Activated CD8-positive, alpha-beta T cell treated with anti-CD3 and anti-CD28 coated beads, Interleukin-2, amount 10 ng/mL, durations not matched to agents 7 days and 5 days (primary cell): ENCODE measurements at places on chromosomes 5 and 9.

- DNase-seq: no peak
Observed at GRCh38 chr5:157944938-157945337, 86.0 kb upstream of the CLINT1 start.

DNA sequence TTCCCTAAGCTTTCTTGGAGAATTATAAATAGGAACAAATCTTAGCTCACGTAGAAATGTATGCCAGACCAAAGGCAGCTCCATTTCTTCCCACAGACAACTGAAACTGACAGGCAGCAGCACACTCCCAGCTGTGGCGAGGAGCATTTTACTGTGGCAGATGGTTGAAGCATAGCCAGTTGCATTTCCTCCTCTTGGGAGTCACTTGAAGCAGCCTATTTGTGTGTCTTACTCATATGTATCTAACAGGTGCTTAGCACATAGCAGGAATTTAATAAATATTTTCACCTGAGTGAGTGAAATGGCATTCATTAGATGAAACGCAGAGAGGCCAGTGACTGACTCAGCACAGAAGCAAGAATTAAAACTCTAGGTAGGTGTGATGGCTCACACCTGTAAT is 12.3 kb upstream of the MTMR12 start:
- no peak for DNase-seq

DNA sequence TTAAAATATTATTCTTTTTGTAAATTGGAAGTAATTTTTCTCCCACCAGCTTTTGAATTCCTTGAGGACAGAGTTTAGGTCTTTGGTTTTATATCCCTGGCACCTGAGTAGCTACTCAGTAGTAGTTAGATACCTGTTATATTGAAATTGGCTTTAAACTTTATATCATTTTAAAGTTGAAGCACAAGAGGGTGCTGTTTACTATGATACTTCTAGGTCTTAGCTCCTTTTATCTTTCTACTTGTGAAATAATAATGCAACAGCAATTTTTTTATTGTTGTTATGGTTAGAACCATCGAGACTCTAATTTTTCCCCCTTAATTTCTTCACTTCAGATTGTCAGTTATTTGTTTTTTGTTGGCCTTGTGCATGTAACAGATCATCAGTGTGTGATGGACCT is 46.3 kb downstream of the AP3S1 start:
- no peak for DNase-seq

DNA sequence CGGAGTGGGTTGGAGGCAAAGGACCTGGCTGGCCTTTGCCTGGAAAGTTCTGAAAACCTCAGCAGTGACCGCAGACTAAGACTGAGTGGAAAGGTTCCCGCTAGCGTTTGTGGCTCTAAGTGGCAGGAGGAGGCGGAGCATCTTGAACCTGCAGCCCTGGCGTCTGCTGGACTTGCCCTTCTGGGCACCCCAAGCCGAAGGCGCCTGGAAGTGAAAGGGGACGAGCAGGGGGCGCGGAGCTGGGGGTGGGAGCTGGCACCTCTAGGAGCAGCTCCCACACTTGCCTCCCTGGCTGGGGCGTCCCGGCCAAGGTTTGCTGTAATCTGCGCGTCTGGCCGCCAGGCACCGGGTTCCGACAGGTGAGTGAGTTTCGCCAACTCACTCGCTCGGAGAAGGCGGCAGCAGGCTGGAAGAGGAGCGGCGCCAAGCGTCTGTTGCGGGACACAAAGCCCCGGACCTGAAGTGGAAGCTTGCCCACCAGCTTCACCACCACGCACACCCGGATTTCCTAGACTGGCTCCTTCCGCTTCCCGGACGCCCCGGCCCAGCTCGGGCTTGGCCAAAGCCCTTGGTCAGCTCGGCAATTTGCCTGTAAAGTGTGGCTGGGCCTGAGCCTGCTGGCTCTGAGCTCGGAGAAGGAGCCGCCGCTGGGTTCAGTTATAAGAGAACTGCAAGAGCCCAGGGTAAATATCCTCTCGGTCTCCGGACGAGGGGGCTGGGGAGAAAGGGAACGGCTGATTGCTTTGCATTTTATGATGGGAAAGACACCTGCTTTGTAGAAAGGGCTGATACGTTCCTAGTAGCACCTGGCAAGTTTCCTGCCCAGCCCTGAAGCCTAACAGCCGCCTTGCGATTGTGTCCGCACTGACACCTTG is at the start of gene GNA14:
Gene GNA14, minus strand, starts transcription at position 89 of the 875 bp plus-strand sequence. CDS start 529 bp downstream, outside the sequence.
- peak; percentile 21 for DNase-seq

DNA sequence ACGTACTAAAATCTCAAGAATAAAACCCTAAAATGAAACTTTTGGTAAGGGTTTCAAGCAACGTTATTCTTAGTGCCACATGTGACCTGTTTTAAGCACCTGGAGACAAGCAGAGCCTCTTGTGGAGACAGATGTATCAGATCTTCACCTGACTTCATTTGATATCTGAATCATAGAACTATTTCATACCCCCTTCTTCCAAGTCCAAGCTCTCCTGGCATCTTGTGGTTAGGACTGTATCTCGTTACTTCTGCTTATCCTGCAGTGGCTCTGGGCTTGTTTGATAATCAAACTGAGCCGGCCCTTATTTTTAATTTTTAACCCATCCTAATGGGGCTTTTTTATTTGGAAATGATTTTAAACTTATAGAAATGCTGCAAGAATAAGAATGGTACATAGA is 11.1 kb upstream of the FSD1L start:
- DNase-seq: no peak

DNA sequence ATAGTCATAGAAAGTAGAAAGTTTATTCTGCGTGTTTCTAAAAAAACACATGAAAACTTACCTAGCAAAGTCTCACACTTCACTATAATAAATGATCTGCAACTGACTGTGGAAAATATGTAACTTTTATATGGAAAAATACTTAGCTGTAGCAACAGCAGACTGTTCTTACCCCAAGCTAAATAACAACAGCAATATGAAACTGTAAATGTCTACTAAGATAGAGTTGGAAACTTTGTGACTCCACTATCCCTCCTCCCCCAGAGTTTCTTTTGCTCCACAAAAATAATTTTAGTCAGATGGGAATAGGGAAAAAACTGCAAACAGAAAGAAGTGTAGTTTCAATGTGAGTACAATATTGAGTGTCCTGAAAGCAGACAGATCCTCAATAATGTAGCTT is 21.0 kb downstream of the MLLT3 start:
- DNase-seq: no peak

DNA sequence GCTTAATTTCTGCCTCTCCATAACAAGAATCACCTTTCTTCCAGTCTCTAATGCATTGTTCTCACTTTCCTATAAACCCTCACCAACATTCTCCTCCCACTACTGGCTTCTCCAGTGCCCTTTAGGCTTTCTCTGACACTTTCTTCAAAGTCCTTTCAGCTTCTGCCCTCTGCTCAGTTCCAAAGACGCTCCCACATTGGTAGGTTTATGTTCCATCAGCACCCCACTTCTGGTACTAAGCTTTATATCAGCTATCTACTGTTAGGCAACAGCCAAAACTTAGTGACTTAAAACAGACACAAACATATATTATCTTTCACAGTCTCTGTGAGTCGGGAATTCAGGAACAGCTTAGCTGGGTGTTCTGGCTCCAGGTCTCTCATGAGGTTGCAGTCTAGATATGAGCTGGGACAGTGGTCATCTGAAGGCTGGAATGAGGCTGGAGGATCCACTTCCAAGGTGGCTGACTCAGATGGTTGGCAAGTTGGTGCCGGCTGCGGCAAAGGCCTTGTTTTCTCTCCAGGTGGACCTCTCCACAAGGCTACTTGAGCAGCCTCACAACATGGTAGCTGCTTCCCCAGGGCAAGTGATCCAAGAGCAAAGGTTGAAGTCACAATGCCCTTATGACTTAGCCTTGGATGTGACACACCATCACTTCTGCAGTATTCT is 37.4 kb downstream of the BOD1 start:
- DNase-seq: no peak

- no peak for DNase-seq
Observed at GRCh38 chr5:169567079-169567478, 16.5 kb upstream of the SPDL1 start.

- DNase-seq: peak; percentile 90
Observed at GRCh38 chr9:91711755-91712601, 238.1 kb downstream of the ROR2 start.

- DNase-seq: no peak
Observed at GRCh38 chr9:112839331-112839730, 51.3 kb downstream of the SLC46A2 start.

GRCh38 chr9:112081918-112082729 is 93.0 kb downstream of the SUSD1 start:
- no peak for DNase-seq

DNA sequence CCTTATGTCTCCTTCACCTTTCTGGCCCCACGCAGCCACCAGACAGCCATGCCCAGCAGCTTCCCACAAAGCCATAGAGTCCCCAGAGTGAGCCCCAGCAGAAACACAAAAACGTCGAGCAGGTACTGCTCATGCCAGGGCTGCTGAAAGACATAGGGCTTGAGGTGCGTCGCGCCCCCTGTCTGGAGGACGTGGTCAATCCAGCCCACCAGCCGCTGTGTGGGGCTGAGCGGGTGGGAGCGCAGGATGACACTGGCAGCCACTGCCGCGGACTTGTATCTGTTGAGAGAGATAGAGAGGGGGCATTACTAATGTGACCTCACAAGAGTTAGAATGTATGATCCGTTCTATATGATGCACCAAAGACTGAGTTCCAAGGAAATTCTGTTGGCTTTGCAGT is 31.0 kb downstream of the UGT3A2 start:
- no peak for DNase-seq

- no peak for DNase-seq
Observed at GRCh38 chr9:124428751-124429529, 13.7 kb upstream of the PSMB7 start.

DNA sequence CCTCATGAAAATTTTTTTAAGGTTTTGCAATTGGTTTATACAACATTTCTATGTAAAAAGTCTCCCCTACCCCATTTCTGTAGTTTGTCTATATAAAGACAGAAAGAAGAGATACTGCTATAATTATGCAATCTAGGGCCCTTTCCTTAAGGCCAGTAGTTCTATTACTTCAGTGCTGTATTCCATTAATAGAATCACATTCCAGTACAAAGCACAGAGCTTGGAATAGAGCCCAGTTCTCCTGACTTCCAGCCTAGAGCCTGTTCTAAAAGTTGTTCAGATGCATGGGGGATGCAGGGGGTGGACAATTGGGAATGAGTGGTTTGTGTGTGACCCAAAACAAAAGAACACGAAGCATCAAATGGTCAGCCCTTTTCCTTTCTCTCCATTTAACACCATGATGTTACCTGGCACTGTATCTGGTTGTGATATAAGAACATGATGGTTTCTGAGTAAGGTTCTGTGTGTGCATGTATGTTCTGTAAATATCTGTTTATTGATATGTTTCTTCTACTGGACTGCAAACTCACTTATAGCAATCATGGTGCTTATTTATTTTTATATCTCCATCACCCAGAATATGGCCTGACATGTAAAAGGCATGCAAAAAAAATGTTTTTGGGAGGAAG is 8.2 kb upstream of the GRAMD2B start:
- DNase-seq: no peak

GRCh38 chr5:56352808-56353590 is 119.9 kb upstream of the ANKRD55 start:
- no peak for DNase-seq

DNA sequence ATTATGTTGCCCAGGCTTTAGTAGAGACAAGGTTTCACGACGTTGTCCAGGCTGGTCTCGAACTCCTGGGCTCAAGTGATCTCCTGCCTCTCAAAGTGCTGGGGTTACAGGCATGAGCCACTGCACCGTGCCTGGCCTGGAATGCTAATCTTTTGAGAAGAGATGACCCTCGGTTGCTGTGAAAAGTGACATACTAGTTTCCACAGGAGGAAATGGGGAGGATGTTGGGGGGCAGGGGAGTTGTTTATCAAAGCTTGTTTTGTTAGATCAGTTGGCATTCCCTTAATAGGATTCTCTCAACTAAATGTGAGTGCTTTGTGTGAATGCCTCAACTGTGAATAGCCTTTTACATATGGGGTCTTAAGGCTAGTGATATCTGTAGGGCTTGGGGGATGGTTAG is 16.4 kb upstream of the MATR3 start:
- no peak for DNase-seq

- no peak for DNase-seq
Observed at GRCh38 chr9:129254566-129255287, 76.7 kb upstream of the IER5L start.

DNA sequence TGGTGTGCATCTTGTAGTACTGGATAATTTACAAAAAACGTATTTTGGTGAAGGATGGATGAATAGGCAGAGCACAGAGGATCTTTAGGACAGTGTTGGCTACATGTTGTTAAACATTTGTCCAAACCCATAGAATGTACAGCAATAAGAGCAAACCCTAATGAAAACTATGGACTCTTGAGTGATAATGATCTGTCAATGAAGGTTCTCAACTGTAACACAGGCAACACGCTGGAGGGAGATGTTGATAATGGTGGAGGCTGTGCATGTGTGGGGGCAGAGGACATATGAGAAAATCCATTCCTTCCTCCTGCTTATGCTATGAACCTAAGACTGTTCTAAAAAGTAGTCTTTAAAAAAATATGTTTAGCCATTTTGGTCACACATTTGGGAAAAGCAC is 194.0 kb downstream of the FER start:
- DNase-seq: no peak

DNA sequence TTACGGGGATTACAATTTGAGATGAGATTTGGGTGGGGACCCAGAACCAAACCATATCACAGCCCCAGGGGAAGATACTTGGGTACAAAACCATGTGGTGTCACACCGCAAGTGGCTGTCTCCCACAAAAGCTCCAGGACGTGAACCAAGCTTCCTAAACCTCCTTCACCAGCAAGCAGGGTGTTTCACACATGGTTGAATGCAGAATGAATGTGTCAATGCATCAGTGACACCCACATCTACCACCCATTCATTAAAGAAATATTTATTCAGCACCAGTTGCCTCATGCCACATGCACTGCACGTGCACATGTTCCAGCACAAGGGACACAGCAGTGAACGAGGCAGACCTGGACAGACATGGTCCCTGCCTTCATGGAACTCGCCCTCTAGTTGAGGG is 70.9 kb upstream of the SPOCK1 start:
- DNase-seq: no peak

DNA sequence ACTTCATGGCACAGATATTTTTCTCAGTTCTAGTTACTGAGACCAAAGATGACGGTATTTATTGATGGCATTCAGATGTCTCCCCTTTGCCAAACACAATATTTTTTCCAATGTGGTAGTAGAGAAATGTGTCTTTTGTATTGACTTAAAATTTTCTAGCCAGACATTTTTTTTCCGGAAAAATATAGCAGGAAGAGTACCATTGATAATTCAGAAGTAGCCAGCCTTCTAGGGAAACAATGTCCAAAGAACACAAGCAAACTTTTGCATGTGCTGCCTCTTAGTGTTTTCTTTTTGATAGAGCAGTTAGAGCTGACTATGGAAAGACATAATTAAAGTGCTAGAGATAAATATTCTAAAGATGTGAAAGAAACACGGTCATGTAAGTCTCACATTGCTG is 231.4 kb downstream of the MARCHF11 start:
- no peak for DNase-seq

DNA sequence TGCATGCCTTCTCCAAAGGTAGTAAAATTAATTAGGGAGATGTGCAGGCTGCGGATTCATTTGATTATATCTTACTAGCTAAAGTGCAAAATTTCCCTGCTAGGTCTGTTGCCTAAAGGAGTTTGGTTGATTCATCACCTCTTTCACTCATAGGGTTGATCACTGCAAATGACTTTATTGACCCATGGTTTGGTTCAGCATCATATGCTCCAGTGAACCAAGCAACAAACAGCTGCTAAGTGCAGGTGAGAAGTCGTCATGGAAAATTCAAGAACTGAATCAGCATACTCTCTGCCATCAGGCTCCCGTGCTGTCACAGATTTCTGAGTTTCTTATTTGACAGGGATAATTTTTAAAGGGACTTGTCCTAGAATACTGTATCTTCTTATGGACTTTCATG is 571.8 kb upstream of the CDH18 start:
- DNase-seq: no peak
